MG63 (cell line): ENCODE measurements at places on chromosomes 11 and 22. TPM values are rescaled to one million over a fixed set of nuclear protein-coding genes. Genes with fewer than 3 reads are reported as not detected.

The NRGN gene
- 0.23 TPM in 1 of 2 replicates, not detected in the other for total RNA-seq

DNA sequence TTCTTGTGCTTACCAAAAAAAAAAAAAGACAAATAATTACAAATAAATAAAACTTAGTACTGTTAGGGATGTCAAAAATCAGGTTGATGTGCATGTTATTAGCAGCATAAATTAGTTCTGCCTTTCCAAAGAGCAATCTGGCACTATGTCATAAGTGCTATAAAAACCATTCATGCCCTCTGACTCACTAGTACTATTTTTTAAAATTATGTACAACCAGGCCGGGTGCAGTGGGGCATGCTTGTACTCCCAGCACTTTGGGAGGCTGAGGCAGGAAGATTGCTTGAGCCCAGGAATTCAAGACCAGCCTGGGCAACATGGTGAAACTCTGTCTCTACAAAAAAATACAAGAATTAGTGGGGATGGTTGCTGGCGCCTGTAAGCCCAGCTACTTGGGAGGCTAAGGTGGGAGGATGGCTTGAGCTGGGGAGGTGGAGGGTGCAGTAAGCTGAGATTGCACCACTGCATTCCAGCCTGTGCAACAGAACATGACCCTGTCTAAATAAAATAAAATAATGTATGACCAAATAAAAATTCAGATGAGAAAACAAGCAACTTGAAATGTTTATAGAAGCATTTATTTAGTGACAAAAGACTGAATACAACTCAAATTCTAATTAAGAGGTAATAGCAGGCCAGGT lies 25.3 kb downstream of the UEVLD start:
- peak; percentile 11 for DNase-seq

GRCh38 chr22:45502215-45503049 lies at the start of gene FBLN1:
Gene FBLN1, plus strand, starts transcription at chr22:45502883. Its CDS starts 103 bp downstream, at chr22:45502986.
- peak; percentile 66 for DNase-seq

GRCh38 chr22:22946131-22946530 lies 58.5 kb downstream of the IGLL5 start:
- DNase-seq: no peak

DNA sequence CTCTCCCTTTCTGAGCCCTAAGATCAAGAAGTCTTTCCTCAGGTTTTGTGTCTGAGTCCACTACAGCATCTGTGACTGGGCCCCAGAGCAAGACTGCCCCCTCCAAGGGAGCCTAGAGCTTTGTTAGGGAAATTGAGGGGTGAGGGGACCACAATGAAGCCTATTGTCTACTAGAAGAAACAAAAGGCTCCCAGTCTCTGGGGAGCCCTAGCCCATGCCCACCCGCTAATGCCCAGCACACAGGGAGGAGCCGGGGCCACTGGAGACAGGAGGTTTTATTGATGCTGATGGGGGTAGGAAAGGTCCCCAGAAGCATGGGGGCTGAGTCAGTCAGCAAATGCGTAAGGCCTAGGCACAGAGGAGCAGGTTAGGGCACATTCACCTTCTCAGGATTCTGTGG lies 14.0 kb downstream of the RHOG start:
- DNase-seq: no peak

The PYGM gene
- not detected in 2 replicates for total RNA-seq

- DNase-seq: peak; percentile 45
Observed at GRCh38 chr11:58832056-58832645, 12.4 kb downstream of the GLYATL2 start.

- DNase-seq: peak; percentile 81
Observed at GRCh38 chr11:36300650-36301049, 4.6 kb downstream of the PRR5L start.

GRCh38 chr11:19982774-19983495 lies 177.3 kb downstream of the DBX1 start:
- DNase-seq: no peak

DNA sequence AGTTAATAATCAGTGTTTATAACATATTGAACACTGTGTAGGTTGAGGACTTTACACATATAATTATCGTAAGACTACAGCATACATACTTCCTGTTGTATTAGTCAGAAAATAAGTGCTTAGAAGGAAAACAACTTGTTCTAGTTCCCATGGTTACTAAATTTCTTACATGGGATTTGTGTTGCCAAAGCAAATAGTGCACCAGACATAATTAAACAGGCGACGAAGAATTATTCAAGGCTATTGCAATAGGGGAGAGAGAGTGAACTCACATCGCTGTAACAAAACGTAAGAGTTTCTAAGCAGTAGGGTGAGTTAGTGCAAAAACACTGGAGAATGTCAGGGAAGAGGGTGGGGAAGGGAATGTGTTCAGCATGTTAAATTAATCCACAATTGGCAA lies 347.8 kb downstream of the CNTN5 start:
- DNase-seq: no peak

The CCDC15 gene
- total RNA-seq: 1.5 and 3.9 TPM in 2 replicates

DNA sequence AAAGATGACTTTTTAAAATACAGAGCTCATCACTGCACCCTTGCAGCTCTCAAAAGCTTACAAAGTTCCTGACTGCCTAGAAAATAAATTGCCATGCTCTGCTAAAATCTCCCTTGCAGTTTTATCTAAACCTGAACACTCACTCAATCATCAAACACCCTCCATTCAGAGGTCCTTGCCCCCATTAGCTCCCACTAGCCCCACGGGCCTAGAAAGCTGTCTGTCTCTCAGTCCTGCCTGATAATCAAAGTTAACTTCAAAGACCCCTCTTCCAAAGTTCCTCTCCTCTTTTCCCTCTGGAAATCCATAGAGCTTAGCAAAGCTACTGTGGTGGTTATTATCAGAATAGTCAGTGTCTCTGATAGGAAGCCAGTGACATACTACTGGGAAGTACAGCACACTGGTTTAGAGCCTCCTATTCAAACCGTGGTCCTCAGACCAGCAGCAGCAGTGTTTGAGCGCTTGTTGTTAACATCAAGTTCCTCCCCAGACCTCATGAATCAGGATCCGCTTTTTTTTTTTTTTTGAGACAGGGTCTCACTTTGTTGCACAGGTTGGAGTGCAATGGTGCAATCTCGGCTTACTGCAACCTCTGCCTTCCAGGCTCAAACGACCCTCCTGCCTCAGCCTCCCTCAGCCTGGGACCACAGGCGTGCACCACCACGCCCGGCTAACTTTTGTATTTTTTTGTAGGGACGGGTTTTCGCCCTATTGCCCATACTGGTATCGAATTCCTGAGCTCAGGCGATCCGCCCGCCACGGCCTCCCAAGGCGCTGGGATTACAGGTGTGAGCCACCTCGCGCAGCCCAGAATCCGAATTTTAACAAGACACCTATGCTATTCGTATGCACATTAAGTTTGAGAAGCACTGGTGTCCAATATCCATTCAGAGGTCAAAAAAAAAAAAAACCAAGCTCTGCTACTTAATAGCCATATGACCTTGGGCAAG lies 1.2 kb downstream of the NDUFC2 start:
- no peak for DNase-seq

The LMNTD2 gene
- 0.20 and 0.30 TPM in 2 replicates for total RNA-seq

DNA sequence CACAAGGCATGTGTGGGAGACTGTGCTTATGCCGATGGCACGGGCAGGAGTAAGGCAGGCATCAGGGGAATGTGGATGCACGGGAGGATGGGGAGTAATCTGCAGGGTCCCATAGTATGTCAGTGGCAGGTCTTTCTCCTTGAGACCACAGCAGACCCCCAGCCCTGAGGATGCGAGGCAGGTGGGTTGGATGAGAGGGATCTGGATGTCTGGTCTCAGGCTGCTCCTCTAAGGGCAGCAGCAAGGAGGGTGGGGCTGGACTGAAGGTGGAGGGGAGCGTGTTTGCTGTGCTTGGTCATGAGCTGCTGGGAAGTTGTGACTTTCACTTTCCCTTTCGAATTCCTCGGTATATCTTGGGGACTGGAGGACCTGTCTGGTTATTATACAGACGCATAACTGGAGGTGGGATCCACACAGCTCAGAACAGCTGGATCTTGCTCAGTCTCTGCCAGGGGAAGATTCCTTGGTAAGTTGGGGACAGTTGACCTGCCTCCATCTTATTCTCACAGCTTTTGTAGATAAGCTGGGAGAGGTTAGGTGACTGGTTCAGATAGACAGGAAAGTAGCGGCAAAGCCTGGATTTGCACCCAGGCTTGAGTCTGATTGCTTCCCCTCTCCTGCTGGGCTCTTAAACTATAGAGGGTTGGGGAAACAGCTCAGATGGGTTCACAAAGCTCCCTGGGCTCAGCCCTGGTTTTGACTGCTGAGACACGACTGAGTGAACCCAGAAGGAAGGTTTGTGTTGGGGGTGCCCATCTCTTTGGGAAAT lies at the start of gene APOL1:
Gene APOL1, plus strand, starts transcription at position 380 of the 769 bp plus-strand sequence. CDS start 1,823 bp downstream, outside the sequence.
- no peak for DNase-seq

DNA sequence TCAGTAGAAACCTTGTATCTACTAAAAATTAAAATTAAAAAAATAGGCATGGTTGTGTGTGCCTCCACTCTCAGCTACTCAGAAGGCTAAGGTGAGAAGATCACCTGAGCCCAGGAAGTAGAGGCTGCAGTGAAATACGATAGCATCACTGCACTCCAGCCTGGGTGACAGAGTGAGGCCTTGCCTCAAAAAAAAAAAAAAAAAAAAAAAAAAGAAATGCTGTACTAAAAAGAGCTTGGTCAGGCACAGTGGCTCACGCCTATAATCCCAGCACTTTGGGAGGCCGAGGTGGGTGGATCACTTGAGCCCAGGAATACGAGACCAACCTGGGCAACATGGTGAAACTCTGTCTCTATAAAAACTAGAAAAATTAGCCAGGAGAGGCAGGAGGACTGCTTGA lies 36.5 kb downstream of the SBF2 start:
- DNase-seq: no peak

The BDNF gene
- total RNA-seq: 20.6 and 21.2 TPM in 2 replicates

GRCh38 chr11:118907051-118908042 lies 18.4 kb downstream of the BCL9L start:
- peak; percentile 83 for DNase-seq

The PTGDR2 gene
- not detected in 2 replicates for total RNA-seq

The SULT4A1 gene
- not detected in 2 replicates for total RNA-seq

DNA sequence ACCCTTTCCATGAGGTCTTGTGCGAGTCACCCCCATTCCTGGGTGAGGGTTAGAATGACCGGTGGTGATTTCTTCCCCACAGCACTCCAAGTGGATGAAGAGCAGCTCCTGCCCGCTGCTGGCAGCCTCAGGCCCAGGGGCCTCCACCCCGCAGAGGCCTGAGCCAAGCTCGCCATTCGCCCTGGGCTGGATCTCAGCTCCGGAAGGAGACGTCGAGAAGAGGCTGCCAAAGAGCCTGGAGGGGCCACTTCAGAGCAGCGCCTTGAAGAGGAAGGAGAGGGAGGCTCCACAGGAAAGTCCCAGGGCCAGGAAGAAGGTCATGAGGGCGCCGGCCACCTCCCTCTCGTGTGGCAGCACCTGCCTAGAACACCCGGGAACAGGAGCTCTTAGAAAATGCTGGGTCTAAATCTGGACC lies 8.4 kb downstream of the SLC29A2 start:
- no peak for DNase-seq

The OSBPL5 gene
- 9.9 and 11.0 TPM in 2 replicates for total RNA-seq

The CCDC116 gene
- total RNA-seq: not detected in 2 replicates

- no peak for DNase-seq
Observed at GRCh38 chr11:111514216-111515031, at the start of gene HOATZ. Gene HOATZ, plus strand, starts transcription at chr11:111514778. Its CDS starts 7 bp downstream, at chr11:111514785.

The SPTBN2 gene
- 20.0 and 25.8 TPM in 2 replicates for total RNA-seq

The GLB1L2 gene
- total RNA-seq: 11.6 and 15.0 TPM in 2 replicates

The ANO3 gene
- not detected in 2 replicates for total RNA-seq

The MIOX gene
- 0.35 TPM in 1 of 2 replicates, not detected in the other for total RNA-seq

GRCh38 chr11:121374286-121374985 lies 77.7 kb upstream of the SORL1 start:
- DNase-seq: no peak

- no peak for DNase-seq
Observed at GRCh38 chr11:12909879-12910278, 99.2 kb upstream of the RASSF10 start.

- DNase-seq: no peak
Observed at GRCh38 chr11:74784234-74784633, 35.6 kb downstream of the RNF169 start.

DNA sequence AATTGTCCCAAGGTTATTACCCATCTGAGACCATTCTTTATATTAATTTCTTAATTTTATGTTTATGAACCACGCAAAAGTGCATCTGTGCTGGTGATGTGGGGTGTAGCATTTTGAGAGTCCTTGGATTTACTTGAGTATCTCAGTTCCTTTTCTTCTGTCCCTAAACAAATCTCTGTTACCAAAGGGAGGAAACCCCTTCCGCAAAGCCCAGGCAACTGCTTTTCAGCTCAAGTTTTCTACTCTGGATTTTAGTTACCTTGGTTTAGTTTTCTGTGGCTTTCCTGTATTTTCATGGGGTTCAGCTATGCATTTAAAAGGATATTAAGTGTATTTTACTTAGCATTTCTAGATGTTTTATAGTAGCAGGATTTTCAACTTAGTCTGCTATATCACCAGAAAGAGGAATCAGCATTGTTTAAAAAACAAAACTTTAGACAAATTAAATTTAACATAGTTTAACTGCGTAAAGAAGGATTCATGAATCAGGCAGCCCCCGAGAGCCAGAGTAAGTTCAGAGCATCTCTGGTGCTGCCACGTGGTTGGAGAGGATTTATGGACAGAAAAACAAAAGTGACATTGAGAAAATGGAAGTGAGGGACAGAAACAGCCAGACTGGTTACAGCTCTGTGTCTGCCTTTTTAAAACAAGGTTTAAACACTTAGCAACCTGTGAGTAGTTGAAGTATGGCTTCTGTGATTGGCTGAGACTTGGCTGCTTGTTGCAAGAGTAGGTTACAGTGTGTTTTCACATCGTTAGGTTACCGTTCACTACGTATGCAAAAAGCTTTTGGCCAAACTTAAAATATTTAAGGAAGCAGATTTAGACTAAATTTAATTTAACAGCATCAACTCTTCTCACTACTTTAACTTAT lies 9.6 kb downstream of the ADM start:
- DNase-seq: peak; percentile 31

- DNase-seq: no peak
Observed at GRCh38 chr11:63488789-63489188, 2.2 kb downstream of the PLAAT5 start.

- DNase-seq: no peak
Observed at GRCh38 chr11:58674609-58675008, 52.1 kb downstream of the CNTF start.

The GLYATL1B gene
- not detected in 2 replicates for total RNA-seq

- DNase-seq: no peak
Observed at GRCh38 chr11:22192289-22192641, 620 bp upstream of the ANO5 start.
